ENCODE measurements at places on chromosomes 3 and 15.

DNA sequence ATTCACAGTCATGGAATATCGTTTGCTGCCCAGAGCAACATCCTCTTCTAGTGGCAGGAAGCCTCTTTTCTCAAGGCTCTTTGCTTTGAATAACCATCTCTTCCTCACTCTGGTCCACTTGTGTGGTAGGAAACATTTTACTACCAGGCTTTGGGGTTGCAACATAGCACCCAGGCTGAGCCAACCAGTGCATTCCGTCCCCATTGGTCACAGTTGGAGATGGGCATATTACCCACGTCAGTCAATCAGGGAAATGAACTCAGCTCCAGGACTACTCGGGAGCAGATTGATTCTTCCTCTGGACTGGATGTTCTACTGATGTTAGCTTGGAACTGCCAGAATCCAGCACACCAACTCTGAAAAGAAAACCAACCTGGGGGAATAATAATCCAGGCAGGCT is 4.2 kb upstream of the PEX5L start:
- DNase-seq: no peak

DNA sequence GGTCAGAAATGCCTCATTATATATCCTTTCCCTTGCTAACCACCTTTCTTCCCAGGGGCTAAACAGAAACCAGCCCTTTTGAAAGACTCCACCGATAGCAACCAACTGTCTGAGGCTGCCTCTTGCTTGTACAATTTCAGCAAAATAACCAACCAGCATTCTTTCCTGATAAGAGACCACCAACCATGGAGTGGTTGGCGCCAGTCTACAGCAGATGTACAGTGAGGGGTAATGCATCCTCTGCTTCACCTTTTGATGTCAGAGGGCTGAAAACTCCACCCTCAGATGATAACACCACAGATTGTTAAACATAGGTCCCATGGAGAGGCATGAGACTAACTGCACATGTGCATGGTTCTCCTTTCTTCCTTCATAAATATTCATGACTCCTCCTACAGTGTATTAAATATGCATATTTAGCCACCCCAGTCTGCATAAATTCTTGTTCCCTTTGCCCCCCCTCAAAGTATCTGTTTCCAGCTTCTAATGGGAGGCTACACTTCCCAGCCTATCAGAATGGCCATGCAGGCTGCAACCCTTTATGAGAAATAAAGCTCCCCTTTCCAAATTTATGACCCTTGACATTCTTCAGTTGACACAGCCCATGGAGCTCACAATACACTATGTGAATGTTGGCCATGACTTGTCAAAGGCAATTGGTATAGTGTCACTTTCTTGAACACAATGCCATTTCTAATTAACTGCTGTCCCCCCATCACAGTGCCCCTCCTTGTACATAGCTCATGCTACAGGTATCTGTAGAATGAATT is 48.3 kb downstream of the GABRB3 start:
- DNase-seq: no peak

- no peak for DNase-seq
Observed at GRCh38 chr15:31214864-31215489, 111.7 kb upstream of the KLF13 start.

DNA sequence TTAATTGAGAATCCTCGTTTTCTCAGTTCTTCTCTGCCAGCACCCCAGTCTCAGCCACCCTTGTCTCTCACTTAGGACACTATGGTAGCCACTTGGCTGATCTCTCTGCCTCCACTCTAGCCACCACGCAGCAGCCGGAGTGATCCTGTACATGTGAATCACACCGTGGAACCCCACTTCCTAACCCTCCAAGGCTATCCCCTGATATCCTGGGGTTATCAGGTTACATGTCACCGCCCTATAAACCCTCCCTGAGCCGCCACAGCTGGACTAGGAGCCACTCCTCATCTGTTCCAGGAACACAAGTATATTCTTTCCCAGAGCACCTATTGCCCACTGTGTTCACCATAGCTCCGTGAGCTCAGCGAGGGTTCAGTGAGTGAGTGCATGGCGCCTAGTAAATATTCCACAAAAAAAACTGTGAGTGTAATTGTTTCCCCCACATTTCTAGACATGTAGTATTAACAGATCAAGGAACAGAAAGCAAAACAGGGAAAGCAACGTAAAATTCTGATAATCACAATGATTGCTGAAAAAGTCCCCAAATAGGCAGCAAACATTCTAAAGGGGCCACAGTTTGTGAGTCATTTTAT is 661 bp upstream of the PARP14 start:
- peak; percentile 12 for DNase-seq

GRCh38 chr3:143480344-143480743 is 360.8 kb downstream of the CHST2 start:
- DNase-seq: no peak

DNA sequence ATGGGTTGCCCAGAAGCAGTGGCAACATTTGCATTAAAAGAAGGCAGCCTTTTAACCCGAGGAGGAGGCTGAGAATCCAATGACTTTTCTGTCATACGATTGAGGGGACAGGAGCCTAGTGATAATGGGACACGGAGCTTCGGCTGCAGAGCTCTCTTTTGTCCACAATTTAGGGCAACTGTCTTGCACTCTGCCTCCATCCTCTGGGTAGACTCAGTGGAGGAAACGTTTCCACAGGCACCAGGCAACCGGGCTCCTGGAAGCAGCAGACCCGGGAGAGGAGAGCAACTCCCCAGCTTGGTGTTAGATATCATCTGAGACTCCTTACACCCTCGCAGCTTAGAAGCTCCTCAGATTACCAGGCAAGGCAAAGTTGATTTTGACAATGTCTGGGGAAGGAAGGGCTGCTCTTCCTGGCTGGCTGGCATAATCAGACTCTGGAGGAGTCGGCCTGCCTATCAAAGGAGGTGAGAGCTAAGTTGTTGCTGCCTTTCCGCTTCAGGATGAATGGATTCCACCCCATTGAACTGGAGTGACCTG is 43.5 kb upstream of the RNU6-1 start:
- DNase-seq: no peak

DNA sequence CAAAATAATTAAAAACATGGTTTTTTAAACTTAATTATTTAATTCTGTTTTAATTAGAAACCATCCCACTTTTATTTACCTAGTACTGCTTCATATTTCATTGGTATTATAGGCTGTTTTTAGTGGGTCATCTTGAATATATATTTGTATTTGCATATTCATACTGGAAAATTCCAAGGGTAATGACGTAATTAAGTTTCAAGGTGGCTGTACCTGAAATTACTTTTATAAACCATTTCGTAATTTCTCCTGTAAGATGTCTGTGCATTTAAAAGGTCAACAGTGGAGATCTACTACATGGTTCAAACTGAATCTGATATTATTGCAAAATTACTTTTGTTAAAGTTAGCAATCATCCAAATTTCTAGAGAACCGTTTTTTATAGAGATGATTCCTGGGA is 133.8 kb upstream of the NAALADL2 start:
- no peak for DNase-seq

- peak; percentile 17 for DNase-seq
Observed at GRCh38 chr3:37730825-37731224, 130.9 kb upstream of the CTDSPL start.

DNA sequence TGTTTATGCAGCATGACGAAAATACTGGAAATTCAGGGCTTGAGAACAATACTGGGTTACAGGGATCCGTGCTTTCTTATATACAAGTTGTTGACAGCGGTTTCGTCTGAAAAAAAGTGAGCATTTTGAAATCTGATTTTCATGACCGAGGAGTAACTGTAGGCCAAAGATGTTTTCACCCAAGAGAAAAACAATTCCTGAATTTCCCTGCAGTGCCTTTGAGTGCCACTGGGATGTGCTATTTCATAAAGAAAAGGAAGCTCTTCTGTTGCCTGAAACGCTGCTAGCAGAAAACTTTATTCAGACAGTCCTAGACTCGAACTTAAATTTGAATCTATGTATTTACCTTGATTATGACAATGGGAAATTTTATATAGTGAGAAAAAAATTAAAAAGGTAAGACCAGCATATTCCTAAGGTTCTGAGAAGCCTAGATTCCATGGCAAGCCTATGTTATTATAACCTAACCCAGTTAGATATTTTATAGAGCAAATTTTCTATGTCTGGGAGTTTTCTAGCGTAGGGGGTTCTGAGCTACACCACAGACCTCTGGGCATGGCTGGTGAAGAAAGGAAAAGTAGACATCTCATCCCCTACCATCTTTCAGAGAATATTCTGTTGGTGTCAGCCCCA is 30.2 kb downstream of the KCNAB1 start:
- DNase-seq: peak; percentile 69

Measured in RPMI8226 (cell line).